Substantia nigra (tissue), 51 donors: ENCODE measurements at places on chromosomes 13 and 19.

DNA sequence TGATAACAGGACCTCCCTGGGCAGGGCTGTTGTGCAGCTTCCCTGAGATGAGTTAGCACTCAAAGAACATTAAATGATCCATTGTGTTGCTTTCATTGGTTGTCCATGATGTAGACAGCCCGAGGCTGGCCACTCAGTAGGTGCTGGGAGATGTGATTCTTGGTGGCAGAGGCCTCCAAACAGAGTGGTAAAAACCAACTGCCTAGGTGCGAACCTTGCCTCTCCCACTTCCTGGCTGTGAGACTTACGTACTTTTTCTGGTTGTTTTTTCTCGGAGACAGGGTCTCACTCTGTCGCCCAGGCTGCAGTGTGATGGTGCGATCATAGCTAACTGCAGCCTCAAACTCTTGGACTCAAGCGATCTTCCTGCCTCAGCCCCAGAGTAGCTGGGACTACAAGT is 6.2 kb downstream of the SARS2 start:
- no peak for DNase-seq

GRCh38 chr13:87656306-87656705 is 14.9 kb upstream of the SLITRK5 start:
- DNase-seq: no peak

DNA sequence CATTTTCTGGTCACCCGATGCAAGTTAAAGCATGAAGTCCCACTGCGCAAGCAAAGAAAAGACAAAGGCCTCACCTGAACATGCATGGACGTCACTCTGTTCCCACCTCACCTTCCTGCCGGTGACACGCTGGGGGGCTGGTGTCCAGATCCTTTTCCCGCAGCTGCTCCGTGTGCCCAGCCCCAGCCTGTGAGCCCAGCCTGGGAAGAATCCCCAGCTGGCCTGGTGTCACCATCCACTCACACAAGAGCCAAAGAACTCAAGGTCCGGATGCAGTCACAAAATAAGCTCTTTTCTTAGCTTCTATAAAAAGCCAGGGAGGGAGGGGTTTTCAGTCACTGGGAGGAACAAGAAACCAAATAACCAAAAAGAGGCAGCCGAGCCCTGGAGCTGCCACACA is 249.9 kb downstream of the COL4A1 start:
- no peak for DNase-seq

GRCh38 chr13:42757678-42758420 is 23.5 kb upstream of the FAM216B start:
- no peak for DNase-seq

DNA sequence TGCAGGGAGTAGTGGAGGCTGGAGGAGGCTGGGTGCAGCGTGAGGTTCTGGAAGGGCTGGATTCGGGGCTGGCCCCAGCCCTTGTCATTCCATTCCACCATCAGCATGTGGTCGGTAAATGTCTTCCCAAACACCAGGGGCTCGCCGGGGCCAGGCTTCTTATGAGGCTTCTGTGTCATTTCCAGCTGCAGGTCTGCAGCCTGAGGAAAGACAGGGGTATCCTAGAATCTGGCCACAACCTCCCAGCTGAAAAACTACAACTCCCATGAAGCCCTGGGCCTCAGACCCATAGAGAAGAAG is 4.4 kb downstream of the BCAT2 start:
- DNase-seq: peak; percentile 48

DNA sequence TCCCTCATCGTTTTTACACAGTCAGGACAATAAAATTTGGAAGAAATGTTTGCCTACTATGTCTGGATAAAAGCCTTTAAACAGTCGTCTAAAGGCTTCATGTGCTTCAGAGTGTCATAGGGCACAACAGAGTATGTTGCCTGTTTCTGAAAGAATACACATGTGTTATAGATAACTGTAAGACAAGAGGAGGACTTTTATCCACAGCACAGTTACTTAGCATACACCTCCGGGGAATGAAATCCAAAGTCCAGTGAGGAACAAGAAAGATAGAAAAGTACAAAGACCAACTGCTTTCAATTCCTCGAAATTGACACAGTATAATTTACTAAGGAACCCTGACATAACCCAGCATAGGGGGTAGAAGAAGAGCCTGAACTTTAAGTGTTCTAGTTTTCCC is 835.6 kb downstream of the PCDH17 start:
- no peak for DNase-seq

GRCh38 chr13:38216181-38216580 is 133.5 kb upstream of the UFM1 start:
- no peak for DNase-seq

GRCh38 chr13:59038824-59039223 is 1124.9 kb downstream of the DIAPH3 start:
- no peak for DNase-seq

- DNase-seq: no peak
Measured at GRCh38 chr13:110259651-110260050, 47.3 kb downstream of the COL4A1 start.

GRCh38 chr13:74287724-74288169 is 153.5 kb upstream of the KLF12 start:
- peak; percentile 64 for DNase-seq

DNA sequence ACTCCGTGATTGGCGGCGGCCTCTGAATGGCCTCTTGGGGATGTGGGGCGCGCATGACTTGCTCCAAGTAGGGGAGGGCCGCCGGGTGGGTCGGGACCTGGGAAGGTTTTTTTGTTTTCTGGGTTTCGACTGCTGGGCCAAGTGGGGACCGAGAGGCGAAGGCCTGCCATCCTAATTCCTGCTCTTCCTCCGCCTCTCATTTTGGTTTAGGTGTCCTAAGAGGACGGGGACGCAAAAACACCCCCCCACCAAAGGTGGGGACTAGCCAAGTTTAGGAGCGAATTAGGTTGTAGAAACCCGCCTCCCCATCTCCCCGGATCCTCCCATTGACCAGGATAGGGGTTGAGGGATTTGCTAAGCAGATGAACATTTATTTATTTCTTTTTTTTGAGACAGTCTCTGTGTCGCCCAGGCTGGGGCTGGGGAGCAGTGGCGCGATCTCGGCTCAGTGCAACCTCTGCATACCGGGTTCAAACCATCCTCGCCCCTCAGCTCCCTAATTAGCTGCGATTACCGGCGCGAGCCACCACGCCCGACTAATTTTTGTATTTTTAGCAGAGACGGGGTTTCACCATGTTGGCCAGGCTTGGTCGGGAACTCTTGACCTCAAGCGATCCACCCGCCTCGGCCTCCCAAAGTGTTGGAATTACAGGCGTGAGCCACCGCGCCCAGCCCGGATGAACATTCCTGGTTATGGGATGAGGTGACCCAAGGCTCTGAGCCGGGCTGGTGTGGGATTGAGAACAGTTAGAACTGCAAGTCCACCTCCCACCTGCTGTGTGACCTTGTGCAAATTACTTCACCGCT is 838 bp downstream of the PPP2R1A start:
- DNase-seq: no peak

DNA sequence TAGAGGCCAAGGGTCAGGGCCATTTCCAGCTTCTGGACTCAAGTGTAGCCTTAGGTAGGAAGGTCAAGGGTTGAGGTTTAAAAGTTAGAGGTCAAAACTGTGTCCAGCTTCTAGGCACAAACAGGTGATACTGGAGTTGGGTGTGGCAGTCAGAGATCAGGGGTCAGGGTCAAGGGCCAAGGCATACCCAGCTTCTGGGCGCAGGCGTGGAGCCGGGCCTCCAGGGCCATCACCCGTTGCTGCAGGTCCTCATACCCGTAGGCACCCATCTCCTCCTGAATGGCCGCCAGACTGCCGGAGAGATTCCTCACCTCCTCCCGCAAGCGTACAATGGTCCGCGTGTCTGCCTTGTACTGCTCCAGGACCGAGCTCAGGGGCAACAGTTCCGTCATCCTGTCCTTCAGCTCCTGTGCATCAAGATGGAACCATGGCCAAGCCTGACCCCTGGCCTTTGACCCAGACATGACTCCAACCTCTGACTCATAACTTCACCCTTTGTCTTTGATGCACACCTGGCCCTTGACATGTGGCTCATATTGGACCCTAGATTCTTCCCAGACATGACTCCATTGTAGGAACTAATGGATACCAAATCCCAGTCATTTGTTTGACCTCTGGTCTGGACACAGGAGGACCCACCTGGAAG is 22.1 kb downstream of the PIN1 start:
- no peak for DNase-seq

- no peak for DNase-seq
Measured at GRCh38 chr13:29239653-29240525, 355.6 kb downstream of the SLC7A1 start.

- no peak for DNase-seq
Measured at GRCh38 chr13:40114305-40114896, 458.9 kb downstream of the COG6 start.

- no peak for DNase-seq
Measured at GRCh38 chr19:1685046-1685445, 32.6 kb upstream of the TCF3 start.

GRCh38 chr13:32310134-32310706 is 4.9 kb downstream of the ZAR1L start:
- DNase-seq: no peak

- DNase-seq: no peak
Measured at GRCh38 chr13:74838096-74838495, 643.9 kb downstream of the TBC1D4 start.

DNA sequence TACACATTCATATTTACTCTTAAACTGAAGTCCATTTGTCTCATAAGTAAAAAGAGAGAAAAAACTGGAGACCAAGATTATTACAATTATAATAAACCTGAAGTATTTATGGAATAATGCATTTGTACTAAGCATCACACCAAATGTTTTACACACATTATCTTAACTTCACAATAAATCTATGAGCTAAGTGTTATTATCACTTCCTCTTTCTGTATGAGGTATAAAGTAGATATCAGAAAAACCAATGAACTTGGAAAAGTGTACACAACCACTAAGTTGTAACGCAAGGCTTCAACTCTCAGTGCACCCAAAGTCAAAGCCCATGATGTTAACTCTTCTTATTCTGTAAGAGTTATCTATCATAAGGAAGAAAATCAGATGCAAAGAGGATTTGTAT is 274.7 kb downstream of the FGF14 start:
- DNase-seq: no peak

- no peak for DNase-seq
Measured at GRCh38 chr19:4403005-4403761, 743 bp downstream of the CHAF1A start.

DNA sequence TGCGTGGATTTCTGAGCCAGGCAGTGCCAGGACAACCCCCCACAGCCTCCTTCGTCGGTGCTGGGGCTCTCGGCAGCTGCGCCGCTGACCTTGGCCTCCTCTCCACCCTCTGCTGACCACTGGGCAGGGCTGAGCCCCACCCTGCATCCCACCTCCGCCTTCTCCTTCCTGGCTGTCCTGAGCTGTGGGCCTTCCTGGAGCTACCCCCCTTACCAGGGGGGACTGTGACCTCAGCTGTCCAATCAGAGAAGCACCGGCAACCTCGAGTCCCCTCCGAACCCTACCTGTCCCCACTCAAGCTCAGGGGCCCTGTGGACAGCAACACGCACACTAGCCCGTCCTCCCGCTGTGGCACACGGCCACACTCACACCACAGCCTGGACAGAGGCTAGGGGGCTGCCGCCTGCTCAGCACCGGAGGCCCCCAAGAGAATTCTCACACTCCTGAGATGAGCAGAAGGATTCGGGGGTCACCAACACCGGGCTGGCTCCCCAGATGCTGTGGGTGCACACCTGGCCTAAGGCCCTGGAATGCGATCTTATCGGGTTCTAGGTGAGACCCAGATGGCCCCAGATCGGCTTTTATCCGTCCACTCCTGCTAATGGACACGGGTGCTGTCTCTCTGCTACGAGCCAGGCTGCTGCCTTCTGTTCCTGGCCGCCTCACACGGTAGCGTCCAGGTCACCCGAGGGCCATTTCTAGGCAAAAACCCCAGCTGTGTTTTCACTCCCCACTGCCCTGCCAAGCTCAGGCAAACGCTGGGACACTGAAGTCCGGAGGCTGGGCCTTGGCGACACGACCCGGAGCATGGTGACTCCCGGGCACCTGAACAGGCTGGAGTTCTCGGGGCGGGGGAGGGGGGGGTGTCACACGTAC is 32.5 kb upstream of the CACTIN start:
- DNase-seq: no peak

- no peak for DNase-seq
Measured at GRCh38 chr13:104008541-104009435, 942.6 kb upstream of the SLC10A2 start.

- no peak for DNase-seq
Measured at GRCh38 chr13:108682714-108683113, 53.3 kb downstream of the MYO16 start.

- no peak for DNase-seq
Measured at GRCh38 chr13:26820871-26821270, 60.3 kb upstream of the GPR12 start.

- DNase-seq: peak; percentile 22
Measured at GRCh38 chr19:15869109-15869555, 28.7 kb downstream of the CYP4F2 start.

GRCh38 chr19:32195706-32196610 is 149.5 kb upstream of the ZNF507 start:
- DNase-seq: no peak

DNA sequence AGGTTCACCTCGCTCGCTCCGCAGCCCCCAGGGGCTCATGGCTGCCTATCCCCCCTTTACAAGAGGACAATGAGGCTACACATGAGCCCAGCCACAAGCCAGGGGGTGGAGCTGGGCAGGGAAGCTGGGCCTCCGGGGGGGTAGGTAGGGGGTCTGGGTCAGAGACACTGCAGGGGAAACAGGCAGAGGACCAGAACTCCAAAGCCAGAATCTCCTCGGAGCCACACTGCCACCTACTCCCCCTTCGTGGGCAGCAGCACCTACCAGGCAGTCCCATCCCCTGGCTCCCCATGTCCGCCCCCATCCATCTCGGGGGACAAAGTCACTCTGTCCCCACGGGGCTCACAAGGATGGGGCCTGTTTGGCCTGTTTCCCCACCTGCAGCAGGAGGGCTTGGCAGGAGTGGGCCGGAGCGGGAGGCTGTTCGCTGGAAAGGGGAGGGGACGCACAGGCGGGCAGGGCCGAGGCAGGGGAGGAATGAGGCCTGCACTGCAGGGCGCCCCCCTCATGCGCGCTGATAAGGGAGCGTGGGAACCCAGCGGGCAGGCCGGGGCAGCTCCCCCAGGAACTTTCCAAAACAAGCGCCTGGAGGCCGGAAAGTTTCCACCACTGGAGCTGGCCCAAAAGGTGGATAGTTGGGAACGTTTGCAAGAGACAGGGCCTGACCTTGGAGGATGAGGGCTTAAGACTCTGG is 545 bp upstream of the ISYNA1 start:
- DNase-seq: no peak
